ENCODE measurements at places on chromosomes 2 and 18.

GRCh38 chr2:237218756-237219155 lies 133.1 kb downstream of the COPS8 start:
- DNase-seq = no peak

- DNase-seq = no peak
These were observed 72.1 kb downstream of the STPG4 start for GRCh38 chr2:47083005-47083404.

DNA sequence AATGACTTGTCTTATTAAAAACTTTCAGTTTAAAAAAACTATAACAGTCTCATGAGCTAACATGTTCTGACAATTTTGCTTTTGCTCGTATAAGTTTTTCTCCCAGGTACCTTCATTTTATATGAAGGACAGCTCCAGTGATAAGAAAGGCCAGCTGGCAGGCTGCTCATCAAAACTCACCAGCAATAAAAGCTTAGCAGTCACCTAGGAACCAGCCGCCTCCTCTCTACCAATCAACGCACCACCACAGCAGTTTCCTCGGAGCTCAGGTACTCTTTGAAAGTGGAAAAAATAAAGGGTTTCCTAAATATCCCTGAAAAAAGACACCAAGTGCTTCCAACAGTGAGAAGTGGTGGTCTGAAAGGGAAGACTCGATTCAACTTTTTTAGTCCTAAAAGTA lies 100.9 kb upstream of the CCDC150 start:
- no peak for DNase-seq

DNA sequence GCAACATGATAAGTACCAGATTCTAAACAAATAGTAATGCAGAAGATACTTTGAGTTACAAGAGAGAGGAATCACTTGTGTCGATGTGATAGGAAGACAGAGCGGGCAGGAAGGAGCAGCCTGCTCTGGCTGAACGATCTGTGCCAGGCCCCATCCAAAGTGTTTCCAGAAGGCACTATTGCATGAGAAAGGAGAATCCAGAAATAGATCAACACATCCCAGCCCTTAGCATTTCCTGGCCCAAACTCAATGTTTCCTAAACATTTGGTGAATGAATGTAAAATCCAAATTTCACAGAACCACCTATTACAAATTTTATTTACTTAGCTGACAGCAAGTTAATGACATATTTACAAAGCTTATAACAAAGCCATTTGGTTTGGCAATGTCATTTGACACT lies 257.2 kb downstream of the TXNL1 start:
- DNase-seq = no peak

- DNase-seq = no peak
These were observed 140.9 kb downstream of the TFCP2L1 start for GRCh38 chr2:121144111-121144510.

GRCh38 chr2:144660518-144661316 lies 140.8 kb upstream of the ZEB2 start:
- DNase-seq = no peak

GRCh38 chr18:51006061-51006818 lies 23.8 kb upstream of the SMAD4 start:
- DNase-seq = no peak

GRCh38 chr2:115460008-115460407 lies 1017.6 kb downstream of the DPP10 start:
- no peak for DNase-seq

DNA sequence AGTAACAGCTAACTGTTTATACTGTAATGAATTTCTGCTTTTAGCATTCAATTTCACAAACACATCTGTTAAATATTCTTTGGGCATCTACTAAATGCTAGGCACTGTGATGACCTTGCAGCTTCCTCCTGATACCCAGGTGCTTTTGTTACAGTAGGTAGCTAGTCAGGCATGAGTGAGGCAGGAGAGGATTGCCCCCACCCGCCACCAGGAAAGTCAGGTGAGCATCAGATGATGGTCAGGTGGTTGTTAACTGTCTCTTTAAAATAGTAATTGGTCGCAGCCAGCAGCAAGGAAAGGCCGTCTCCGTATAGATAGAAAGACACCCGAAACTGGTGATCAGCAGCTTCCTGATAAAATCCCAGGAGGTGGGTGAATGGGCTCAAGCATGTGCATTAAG lies 255.6 kb downstream of the PIEZO2 start:
- DNase-seq = no peak

DNA sequence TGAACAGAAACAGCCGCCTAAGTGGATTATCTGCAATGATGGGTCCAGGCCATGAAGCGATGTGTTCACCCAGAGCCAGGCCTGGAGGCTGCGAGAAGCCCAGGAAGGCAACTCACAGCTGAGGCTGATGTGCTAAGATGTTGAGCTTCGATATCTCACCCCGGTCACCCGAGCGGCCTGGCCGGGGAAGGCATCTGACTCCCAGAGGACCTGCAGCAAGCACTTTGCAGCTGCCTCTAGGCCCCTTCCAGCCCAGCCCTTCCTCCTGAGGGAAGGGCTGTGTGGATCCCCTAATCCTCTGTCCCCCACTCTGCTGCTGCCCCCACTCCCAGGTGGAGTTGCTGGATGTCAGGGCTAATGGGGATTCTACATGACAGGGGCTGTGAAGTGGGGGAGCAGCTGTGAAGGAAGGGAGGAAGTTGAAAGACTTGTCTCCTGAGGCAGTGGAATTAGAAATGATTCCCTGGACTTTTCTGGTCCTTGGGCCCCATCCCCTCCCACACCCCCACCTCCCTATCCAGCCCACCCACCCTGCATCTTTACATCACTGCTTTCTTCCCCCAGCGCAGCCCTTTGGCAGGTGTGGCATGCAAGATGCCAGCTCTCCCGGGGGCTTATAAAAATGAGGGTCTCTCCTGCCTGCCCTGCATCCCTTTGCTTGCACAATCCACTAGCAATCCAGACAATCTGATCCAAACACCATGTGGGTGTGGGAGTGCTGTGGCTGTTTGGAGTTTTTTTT lies 4.3 kb downstream of the ATP6V1B1 start:
- no peak for DNase-seq

DNA sequence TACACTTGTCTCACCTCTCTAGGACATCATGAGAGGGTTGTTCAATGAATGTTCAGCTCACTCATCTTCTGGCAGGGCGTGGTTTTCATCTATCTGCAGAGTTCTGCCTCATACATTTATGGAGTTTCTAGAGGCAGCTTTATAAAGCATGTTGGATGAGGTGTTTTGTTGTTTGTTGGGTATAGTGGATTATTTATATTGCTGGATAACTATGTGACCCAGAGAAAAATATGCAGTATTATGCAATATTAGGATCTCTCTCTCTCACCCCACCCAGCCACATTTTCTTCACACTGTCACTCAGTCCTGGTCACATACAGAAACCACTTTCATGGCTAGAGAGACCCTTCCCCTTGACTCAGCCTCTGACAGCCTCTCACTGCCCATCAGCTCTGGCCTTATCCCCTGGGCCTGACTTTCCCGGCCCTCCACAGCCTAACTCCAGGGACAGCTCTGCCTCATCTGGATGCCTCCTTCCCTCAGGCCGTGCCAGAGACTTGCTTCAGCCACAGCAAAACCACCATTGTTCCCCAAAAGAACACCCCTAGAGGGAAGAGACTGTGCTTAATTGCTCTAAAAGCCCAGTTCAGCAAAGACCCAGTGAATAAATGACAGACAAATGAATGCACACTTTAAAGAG lies 260.3 kb downstream of the MYCN start:
- no peak for DNase-seq

GRCh38 chr2:224060783-224061482 lies 21.8 kb upstream of the SERPINE2 start:
- no peak for DNase-seq

- no peak for DNase-seq
These were observed 143.2 kb downstream of the RHBDD1 start for GRCh38 chr2:226979004-226979403.

- no peak for DNase-seq
These were observed 12.0 kb upstream of the SRBD1 start for GRCh38 chr2:45623098-45623497.

DNA sequence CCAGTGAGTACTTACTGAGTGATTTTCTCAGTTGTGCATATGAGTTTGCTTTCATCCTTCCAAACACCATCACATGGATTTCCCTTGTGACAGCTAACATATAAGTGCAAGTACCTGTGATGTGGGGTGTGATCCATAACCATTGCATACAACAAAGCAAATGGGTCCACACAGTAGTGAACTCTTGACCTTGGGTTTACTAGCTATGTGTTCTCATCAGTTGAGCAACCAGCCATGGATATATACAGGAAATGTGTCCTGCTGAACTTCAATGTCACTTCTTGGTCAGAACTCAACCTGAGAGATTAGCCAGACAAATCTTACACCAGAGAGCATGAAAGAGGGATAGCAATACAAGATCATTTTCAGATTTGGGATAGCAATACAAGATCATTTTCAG lies 420.9 kb upstream of the KCNH7 start:
- DNase-seq = no peak

- DNase-seq = no peak
These were observed 16.2 kb downstream of the GALM start for GRCh38 chr2:38682008-38682575.

- no peak for DNase-seq
These were observed 114.0 kb upstream of the SLC39A10 start for GRCh38 chr2:195543063-195543462.

DNA sequence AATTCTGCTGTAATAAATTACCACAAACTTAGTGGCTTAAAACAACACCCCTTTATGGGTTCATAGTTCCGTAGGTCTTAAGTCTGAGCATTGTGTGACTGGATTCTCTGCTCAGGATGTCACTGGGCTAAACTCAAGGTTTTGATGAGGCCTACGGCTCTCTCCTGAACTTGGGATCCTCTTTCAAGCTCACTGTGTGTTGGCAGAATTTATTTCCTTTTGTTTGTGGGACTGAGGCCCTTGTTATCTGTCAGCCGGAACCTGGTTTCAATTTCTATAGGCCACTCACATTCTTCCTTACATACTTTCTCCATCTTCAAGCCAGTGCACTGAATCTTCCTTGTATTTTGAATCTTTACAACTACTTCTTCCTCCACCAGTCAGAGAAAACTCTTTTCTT lies 290.2 kb downstream of the AKAIN1 start:
- no peak for DNase-seq

DNA sequence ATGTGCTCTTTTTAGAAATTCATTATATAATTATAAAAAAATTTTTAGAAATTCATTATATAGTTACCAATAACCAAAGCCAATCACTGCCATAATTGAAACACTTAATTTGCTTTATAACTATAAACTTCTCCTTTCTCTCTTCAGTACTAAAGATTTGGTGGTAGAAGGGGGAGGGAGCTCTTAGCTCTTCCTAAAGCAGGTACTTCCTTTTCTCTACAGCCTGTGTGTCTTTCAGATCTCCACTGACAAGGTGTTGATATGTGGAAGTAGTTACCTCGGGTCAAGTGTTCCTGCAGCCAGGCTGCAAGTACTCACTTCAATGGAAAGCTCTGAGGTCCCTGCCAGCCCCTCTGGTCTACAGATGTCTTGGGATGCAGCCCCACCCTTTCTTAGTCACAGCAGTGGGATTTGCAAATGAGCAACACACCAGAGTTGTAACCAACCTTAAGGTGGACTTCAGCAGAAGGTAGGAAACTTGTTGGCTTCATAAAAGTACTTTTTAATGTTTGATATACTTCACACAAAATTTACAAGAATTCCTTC lies 690.0 kb downstream of the ARHGAP15 start:
- DNase-seq = no peak

GRCh38 chr2:218781691-218782527 lies at the start of gene CYP27A1:
Gene CYP27A1 (plus strand): TSS chr2:218782147. CDS start chr2:218782183, 36 bp downstream.
- no peak for DNase-seq

DNA sequence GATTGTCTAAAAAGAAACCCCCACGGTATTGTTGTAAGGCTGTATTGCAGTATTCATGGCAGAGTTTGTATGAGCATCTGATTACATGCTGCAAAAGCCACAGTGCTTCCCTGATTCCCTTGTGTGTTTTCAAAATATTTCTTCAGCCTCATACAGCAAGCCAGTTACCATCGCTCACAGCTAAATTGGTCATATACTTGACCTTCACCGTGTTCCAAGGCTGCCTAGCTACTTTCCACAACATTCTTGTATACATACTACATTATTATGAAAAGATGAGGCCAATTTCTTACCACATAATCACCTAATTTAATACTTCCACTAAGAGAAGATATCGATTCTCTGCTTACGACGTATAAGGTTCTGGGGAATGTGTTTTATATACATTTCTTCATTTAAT lies 576.3 kb upstream of the CNTNAP5 start:
- no peak for DNase-seq

DNA sequence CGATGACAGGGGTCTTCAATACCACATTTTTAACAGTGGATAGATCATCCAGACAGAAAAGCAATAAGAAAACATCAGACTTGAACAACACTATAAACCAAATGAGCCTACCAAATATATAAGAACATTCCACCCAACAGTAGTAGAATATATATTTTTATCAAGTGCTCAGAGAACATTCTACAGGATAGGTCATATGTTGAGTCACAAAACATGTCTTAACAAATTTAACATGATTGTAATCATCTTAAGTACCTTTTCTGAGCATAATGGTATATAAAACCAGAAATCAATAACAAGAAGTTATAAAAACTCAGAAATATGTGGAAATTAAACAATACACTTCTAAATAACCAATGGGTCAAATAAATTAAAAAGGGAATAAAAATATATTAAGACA lies 194.0 kb upstream of the CYP26B1 start:
- no peak for DNase-seq
